ENCODE measurements at places on chromosomes 7 and 10.
A peak's percentile ranks its signal among the peaks of the same experiment; 100 is the strongest.

DNA sequence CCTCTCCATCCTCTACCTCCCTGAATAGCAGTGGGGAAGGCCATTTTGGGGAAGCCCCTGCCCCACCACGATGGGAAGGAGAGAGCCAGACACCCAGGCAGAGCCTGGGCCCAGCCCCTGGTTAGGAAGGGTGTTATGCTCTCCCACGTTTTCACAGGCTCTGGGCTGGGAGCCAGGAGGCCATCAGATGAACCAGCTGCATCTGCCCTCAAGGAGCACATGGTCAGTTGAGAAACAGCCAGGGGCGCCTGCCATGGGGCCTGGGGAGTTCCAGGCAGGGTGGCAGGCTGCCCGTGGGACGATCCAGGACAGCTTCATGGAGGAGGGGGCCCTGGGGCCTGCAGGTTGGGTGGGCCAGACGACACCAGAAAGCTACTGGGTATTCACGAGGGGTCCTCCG lies 47.5 kb downstream of the CAMK2B start:
- DNase-seq: no peak

GRCh38 chr10:78305311-78305710 lies 271.6 kb downstream of the RPS24 start:
- DNase-seq: no peak

DNA sequence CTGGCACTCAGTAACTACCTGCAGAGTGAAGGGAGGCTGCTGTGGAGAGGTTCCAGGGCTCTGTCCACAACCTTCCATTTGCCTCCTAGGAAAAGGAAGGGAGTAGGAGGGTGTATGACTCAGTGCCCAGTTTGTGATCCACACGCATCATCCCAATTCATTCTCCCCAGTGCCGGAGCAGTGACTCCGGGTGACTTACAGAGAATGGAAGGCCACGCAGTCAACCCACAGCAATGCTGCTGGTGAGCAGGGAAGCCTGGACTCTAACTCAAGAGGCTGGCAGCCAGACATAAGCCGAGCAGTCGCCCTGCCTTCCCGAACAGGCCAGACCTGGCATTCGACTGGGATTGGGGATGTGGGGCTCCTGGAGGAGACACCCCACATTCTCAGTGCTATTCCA lies 139.9 kb downstream of the SH3PXD2A start:
- DNase-seq: no peak

- DNase-seq: no peak
Measured at GRCh38 chr7:101377189-101377736, 14.6 kb downstream of the COL26A1 start.

DNA sequence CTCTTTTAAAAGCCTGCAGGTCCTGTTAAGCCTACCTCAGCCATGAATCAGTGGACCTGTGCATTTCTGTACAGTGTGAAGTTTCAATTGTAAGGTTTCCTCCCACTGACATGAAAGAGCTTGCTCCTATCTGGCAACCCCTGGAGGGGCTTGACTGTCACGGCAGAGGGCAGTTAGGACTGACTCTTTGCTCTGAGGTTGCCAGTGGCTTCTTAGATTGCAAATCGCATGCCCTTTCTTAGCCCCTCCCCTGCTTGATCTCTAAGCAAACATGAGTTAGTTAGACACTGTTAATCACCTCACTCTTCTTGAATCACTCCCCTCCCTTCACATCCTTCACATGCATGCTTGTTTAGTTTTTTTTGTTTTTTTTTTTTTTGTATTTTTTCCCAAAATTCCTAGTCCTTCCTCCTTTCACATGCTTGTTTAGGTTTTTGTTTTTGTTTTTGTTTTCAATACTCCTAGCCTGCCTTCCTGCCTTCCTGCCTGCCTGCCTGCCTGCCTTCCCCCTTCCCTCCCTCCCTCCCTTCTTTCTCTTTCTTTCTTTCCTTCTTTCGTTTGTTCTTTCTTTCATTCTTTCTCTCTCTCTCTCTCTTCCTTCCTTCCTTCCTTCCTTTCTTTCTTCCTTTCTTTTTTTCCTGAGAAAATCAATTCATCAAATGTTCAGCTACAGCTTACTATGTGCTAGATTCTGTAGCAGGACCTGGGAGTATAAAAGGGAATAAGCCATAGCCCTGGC lies 6.0 kb upstream of the HIPK2 start:
- peak; percentile 7 for DNase-seq

- peak; percentile 48 for DNase-seq
Measured at GRCh38 chr7:16753932-16754855, 639 bp downstream of the TSPAN13 start.

DNA sequence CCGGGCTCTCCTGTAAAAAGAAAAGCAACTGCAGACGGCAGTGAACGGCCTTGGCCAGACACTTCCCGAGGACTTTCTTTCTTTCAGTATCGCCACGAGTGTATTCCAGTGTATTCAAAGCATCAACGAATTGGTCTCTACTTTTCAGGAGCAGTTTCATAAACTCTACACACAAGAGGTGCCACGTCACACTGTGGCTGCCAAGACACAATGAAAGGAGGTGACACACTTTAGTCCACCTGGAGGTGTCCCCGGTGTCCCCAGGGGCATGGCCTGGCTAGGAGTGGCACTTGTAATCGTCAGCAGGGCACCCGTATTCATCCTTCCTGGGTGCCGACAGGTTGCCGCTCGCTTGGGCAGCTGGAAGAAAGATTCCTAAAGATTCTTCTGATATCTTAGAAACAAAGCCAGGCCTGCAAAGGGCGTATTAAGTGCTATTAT lies 5.0 kb downstream of the TNS3 start:
- DNase-seq: no peak

DNA sequence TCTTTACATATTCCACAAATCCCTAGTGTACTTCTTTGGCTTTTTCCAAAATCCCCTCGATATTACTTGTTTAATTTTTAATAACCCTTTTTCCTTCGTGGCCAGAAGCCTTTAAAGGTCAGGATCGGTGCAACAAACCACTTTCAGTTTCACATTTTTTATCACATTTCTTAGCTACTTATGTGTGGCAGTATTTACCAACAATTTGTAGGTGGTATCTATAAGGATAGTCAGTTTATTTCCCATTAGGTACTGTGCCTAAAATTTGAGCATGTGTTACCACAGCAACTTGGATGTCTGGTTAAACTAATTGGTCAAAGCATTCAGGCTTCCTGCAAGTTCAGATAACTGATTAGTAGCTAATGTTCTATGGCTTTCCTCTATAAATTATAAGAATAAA lies 104.9 kb downstream of the CDK14 start:
- no peak for DNase-seq

DNA sequence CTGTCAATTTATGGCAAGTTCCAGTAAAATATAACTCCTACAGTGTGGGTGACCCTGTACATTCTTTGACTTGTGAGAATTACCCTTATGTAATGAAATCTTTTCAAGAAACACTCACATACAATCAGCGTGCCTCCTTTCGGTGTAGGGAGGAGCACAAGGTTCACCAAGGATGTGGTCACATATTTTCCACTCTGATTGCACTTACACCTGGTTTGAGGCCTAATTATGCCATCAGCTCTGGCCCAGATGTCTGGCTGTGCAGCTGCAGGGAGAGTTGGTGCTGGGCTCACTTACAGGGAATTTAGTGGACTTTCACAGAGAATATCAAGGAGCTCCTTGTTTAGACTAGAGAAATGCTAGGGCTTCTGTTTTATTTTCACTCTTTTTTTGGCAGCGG lies 146.0 kb upstream of the STEAP4 start:
- no peak for DNase-seq

DNA sequence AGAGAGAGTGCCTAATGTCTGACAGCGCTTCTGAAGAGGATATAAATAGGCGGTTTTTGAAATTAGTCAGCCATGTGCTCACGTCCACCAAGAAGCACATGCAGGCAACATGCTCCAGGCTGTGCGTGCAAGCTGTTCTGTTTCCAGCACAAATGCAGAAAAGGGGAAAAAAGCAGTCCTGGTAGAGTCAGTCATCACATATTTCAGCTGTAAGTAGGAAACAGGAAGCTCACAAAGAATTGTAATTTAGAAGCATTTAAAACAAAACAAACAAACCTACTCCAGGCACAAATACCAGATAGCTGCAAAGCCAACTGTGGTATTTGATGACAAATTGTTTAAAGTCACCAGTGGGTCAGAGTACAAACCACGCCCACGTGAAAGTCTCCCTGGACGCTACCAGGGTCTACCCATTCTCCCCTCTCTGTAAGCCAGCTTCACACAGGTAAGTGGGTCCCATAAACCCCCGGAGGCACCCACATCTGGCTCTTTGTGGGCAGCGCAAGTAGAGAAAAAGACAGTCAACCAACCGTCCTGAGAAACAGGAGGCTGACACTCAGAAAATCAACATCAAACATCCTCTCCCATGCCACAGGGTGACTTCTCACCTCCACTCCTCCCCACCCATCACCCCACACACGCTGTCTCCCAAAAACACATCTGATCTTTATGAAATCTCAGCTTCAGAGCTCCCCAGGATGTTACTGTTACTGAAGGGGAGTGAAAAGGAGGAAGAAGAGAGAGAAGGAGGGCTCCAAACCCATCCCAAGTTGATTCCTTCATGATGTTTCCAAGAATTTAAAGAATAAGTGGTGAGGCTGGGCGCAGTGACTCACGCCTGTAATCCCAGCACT lies 186.4 kb downstream of the FAM107B start:
- no peak for DNase-seq

DNA sequence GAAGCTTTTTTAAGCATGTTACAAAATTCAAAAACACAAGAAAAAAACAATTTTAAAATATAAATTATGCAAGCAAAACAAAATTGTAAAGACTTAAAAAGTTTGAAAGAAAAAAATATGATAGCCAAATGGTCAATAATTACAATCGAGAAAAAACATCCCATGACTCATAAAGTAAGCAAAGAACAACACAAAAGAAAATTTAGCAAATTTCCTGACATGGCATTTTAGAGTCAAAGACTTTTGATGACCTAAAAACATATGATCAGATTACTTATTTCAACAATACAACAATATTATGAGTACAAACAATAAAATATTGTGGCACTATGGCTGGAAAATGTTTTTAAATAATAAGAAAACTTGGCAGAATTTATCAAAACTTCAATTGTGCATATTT lies 312.1 kb upstream of the MEOX2 start:
- DNase-seq: no peak

DNA sequence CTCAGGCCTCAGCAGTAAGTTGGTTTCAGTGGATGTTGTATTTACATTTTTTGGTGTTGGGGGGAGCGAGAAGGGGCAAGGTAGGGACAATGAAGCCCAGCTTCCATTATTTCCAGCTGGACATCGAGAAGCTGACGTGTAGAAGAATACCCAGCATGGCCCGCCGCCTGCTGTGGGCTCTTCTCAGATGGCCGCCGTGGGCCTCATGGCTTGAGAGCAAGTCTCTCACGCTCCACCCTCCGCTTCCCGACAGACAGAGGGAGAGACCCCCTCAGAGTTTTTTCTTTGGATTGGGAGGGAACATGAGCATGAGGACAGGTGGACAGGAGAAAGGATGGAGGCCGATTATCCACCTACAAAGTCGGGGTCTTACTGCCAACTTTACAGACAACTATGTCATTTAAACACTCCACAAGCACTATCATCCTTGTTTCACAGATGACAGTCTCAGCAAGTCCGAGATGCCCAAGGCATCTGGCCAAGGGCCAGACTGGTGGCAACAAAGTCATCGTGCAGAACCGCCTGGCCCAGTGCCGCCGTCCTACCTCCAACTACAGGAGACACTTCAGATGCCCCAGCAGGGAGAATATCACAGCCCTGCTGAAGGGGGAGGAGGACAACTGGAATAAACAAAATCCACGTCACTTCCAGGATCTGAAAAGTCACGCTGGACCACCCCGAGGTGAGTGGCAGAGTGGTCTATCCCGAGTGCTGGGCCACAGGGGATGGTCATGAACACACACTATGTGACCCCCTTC lies 195.9 kb downstream of the DIP2C start:
- no peak for DNase-seq

DNA sequence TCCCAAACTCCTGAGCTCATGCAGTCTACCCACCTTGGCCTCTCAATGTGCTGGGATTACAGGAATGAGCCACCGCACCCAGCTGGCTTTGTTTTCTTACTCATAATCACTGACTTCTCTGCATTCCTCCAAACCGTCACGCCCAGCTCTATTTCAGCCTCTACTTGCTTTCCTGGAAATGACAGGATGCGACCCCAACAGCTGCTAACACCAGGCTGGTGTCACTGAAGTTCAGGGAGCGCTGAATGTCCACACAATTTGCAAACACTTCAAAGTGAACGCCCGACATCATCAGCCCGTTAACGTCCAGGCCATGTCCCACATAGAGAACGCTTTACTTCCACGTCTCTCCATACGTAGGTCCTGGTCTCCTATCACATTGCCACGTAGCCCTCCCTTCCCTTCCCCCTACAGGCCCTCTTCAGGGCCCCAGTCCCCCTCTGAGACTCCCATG lies 12.8 kb upstream of the PROSER2 start:
- DNase-seq: no peak

DNA sequence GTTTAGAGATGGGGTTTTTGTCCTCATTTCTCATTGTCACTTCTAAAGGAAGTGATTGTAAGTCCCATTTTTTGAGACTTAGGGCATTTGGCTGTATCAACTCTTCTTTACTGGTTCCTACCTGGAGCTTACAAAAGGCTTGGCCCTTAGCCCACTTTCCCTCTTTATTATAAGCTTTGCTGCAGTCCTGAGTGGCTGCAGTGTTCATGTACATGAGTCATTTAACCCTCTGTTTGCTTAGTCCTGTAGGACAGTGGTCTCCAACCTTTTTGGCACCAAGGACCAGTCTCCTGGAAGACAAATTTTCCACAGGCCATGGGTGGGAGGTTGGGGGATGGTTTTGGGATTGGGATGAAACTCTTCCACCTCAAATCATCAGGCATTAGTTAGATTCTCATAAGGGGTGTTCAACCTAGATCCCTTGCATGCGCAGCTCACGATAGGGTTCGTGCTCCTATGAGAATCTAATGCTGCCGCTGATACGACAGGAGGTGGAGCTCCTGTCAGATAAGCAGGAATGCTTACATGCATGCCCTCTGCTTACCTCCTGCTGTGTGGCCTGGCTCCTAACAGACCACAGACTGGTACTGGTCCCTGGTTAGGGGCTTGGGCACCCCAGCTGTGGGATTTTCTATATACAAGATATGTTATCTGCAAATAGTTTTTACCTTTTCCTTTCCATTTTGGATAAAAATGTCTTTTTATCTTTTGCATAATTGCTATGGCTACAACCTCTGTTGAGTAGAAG lies 99.7 kb downstream of the CCSER2 start:
- DNase-seq: no peak

- DNase-seq: no peak
Measured at GRCh38 chr7:138491612-138492386, 31.7 kb downstream of the TRIM24 start.

GRCh38 chr7:47905076-47905920 lies 43.0 kb downstream of the PKD1L1 start:
- no peak for DNase-seq

DNA sequence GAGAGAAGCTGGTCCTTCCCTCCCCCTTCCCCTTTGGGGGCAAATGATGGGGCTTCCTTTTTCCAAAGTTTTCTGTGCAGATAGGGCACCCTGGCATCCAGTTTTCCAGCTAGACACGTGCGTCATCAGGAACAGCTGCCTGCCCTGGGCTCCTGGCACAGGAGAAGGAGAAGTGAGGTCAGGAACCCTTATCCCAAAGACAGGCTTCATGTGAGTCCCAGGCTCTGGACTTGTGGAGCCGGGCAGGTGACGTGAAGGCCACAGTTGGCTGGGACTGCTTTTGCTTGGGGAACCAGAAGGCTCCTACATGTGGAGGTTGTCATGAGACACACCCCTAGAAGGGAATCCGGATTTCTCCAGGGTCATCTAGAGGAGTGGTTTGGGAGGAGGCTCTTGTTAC lies 66.5 kb downstream of the RBM20 start:
- DNase-seq: no peak

- no peak for DNase-seq
Measured at GRCh38 chr7:105002-105401, 87.4 kb upstream of the FAM20C start.

- DNase-seq: no peak
Measured at GRCh38 chr7:74405899-74406512, 47.7 kb upstream of the GTF2IRD1 start.

GRCh38 chr7:132240262-132240661 lies 336.0 kb downstream of the PLXNA4 start:
- DNase-seq: peak; percentile 50

All from NCI-H510A treated with DMSO at 0.1 percent for 48 hours (cell line).